ENCODE measurements at places on chromosomes 3 and 15. TPM values are rescaled to one million over a fixed set of nuclear protein-coding genes. Genes with fewer than 3 reads are reported as not detected.

Gene FAM131A
- total RNA-seq, result 30.1 TPM

GRCh38 chr15:88028024-88028423, 228.5 kb downstream of the NTRK3 start:
- DNase-seq, result no peak

- DNase-seq, result no peak
These were observed 34.8 kb downstream of the B3GALNT1 start for GRCh38 chr3:161070252-161070930.

DNA sequence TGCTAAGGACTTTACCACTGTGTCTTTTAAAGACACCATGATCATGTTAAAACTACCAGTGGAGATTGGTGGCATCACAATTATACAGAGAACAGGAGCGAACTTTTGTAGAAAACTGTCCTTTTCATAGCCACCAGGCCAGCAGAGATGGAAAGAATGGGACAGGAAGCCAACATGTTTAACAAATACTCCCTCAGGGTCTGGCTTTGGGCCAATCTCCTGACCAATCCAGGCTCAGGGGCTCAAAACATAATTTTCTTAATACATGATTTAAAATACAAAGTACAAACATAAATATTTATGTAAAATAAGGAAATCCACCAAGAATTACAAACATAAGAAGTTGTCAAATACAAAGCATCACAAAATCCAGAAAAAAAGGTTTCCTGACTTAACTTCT, 266.0 kb downstream of the VPS13C start:
- no peak for DNase-seq

GRCh38 chr3:192090586-192090985, 629.6 kb downstream of the PYDC2 start:
- DNase-seq, result no peak

DNA sequence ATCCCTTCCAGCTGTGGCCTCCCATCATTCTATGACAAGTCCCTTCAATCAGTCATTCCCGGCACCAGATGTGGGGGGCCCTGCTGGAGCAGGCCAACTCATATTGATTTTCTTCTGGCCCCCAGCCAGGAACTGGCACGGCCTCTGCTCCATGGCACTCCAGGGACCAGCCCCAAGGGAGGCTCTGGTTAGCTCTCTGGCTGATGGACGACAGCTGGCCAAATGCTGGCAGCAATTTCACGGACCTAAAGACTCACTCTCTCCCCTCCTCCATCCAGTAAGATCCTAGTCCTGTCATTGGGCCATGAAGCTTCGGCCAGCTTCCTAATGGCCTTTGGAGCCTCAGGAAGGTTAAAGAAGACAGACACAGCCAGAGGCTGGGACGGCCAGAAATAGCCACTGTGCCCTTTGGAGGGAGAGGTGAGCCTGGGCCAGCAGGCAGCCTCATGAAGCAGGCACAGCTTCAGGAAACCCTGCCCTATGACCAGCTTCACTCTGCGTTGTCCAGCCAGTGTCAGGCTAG, 131.0 kb downstream of the MEX3B start:
- no peak for DNase-seq

- no peak for DNase-seq
These were observed 34.5 kb downstream of the GPD1L start for GRCh38 chr3:32140943-32141342.

Gene SELENOS
- 74.9 TPM for total RNA-seq

GRCh38 chr3:114242947-114243346, 5.6 kb upstream of the ZNF80 start:
- no peak for DNase-seq

DNA sequence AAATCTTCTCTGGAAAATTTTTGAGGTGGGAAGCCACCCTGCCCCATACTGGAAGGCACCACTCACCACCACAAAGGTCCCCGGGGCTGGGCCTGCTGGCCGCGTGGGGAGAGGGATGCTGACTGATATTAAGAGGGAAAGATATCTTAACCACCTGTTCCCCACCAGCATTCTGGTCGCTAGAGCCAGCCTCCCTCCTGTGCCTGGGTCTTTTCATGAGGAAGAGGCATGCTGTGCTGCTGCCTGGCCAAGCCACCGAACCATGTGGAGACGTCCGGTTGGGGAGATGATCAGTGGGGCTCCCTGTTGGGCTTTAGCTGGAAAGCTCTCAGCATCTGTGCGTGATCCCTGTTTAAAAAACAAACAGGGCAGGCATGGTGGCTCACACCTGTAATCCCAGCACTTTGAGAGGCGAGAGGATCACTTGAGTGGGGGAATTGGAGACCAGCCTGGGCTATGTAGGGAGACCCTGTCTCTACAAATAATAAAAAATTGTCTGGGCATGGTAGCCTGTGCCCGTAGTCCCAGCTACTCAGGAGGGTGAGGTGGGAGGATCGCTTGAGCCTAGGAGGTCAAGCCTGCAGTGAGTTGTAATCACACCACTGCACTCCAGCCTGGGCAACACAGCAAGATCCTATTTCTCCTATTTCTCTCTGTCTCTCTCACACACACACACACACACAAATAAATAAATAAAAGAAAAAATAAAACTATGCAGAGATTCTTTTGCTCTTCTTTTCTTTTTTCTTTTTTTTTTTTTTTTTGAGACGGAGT, 1.0 kb downstream of the KLHL18 start:
- DNase-seq, result no peak

DNA sequence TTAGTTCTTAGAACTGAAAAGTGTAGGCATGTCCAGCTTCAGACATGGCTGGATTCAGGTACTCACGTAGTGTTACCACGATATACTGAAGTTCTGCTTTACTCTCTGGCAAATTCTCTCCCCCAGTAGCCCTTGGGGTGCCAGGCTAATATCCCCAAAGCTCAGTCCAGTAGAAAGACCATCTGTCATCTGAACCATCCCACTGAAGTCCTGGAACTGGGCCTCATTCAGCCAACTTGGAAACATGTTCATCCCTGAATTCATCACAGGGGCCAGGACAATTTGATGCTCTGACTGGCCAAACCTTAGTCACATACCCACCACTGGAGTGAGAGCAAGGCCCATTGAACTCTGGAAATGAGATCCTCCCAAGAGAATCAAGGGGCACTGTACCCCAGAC, 8.2 kb downstream of the EFCC1 start:
- no peak for DNase-seq

Gene TM4SF18
- total RNA-seq, result 54.5 TPM

DNA sequence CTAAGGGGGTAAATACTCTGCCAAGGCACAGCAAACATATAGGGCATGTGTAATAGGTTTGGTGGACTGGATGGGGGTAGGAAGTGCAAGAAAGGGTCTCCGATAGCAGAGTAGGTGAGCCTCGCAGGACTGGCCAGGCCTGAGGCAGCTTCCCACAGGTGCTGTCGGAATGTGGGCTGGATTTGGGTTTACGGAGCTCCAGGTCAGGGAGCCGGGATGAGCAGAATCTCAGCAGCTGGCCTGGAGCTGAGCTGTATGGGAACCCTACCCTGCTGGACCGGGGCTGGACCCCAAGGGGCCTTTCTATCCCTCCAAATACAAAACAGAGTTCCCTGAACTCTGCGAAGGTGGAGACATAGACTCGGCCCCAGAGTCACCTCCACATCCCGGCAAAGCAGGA, 15.0 kb downstream of the KLF15 start:
- DNase-seq, result no peak

- DNase-seq, result no peak
These were observed 215.2 kb downstream of the PCCB start for GRCh38 chr3:136465296-136465695.

DNA sequence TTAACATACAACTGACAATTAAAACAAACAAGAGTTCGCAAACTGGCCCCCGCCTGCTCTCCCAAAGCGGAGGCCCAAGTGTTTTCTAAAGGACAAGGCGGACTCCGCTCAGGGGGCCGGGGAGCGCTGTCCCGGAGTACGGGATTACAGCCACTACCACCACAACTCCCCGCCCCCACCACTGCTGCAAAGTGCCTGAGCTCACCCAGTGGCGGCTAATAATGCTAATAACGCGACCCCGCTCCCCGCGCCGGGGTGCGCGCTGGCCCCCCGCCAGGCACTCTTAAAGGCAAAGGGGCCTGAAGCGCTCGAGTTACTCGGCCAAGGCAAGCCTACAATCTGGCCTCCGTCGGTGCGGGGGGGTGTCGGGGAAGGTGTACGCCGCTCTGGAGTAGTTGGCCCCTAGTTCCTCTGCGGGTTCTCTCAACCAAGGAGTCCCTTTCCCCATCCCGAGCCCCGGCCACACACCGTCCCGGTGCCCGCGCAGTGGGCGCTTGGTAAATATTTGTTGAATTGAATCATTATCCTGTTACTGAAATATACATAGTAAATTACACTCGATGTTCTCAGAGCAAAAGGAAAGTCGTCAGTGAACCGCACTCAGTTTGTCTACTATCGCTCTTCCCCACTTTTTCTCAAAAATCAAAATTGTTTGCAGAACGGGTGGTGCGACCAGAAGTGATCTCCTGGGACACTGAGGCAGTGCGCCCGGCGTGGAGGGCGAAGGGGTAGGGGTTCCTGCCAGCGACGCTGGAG, 827 bp downstream of the WNT5A start:
- DNase-seq, result no peak

GRCh38 chr3:119181765-119182164, 8.4 kb downstream of the UPK1B start:
- DNase-seq, result no peak

Gene CDHR4
- total RNA-seq, result not detected

Gene SLC7A14
- not detected for total RNA-seq

DNA sequence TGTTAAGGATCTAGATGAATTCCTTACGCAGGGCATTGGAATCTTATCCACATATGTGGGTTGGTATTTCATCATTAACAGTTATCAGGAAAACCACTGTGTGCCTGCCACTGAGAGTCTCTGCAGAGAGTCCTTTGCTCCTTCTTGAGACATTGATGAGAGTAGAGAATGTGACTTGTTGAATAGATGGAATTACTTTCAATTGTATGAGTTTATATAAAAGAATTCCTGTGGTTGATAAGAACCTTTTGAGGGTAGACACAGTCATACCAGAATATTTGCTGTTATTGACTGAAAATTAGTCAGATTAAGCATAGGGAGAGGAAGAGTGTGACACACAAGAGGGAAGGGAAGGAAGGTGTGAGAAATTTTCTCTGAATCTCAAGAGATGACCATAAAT, 30.8 kb downstream of the ARHGEF26 start:
- DNase-seq, result no peak

GRCh38 chr3:113218011-113218680, 6.8 kb downstream of the BOC start:
- no peak for DNase-seq

DNA sequence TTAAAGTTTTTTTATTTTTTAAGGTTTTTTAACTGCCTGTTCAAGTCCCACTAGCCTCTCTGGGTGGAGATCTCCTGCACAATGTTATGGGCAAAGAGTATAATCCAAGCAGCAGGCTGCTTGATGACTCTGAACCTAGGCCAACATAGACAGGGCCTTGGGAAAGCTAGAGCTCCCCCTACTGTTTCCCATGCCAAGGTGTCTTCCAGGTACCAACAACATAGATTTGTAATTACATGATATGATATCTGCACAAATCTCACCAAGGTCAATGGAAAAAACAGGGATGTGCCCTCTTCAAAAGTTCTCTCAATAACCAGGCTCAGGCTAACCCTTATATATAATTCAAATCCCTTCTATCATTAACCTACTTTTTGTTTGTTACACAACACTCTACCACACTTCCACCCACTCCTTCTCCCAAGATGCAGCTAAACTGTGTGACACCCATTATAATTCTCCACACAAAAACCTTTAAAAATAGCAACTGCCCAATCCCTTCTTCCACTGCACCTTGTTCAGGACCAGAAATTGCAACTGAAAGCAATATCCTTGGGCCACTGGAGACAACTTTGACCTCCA, 43.8 kb downstream of the RBM15B start:
- DNase-seq, result peak; percentile 30

GRCh38 chr15:50190166-50190570, 8.2 kb downstream of the SLC27A2 start:
- DNase-seq, result no peak

GRCh38 chr3:46006238-46007032, 10.8 kb upstream of the FYCO1 start:
- no peak for DNase-seq

- no peak for DNase-seq
These were observed 204.6 kb downstream of the NR2F2 start for GRCh38 chr15:96535148-96535547.

DNA sequence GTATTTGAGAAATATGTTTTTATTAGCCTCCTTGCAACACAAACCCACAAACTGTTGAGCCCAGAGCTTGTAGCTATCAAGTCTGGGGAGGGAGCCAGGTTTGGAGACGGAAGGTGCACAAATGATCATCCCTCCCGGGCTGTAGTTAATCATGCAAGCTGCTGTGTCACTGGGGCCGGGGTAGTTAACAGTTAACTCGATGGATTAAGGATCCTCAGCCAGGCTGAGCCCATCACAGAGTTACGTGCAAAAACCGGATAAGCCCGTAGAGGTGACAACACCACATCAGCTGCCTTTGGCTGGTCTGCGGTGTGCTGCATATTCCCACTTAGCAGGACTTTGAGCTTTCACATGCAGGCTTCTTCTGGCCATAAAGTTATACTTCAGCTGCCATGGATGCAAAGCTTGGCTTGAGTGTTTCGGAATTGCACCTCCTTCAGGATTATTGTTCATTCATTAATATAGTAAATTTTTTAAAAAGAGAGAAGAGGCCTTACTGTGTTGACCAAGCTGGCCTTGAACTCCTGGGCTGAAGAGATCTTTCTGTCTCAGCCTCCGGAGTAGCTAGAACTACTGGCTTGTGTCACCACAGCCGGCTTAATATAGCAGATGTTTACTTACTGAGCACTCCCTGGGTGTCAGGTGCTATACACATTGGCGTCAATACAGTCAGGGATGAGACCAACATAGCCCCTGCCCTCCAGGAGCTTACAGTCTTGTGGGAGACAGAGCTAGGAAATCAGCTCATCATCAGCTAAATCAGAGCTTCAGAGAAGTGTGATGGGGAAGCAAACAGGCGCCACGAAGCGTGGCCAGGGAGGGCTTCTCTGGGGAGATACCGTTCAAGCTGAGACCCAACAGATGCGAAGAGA, 226.8 kb upstream of the BHLHE40 start:
- no peak for DNase-seq

- no peak for DNase-seq
These were observed 382.5 kb upstream of the CBLB start for GRCh38 chr3:106251160-106251892.

Gene CELF6
- not detected for total RNA-seq

Gene GOLGA8S
- 0.15 TPM for total RNA-seq
